Heart right ventricle (tissue), 16 donors: ENCODE measurements at places on chromosomes 3 and 15. TPM values are rescaled to one million over a fixed set of nuclear protein-coding genes. Genes with fewer than 3 reads are reported as not detected.

Gene FAM3D
- total RNA-seq = not detected

Gene TM4SF18
- 21.2 TPM for total RNA-seq

Gene PLSCR2
- not detected for total RNA-seq

- no peaks in the 10 kb centered on the region for H3K27me3 ChIP-seq
- H3K4me1 ChIP-seq = peaks cover 35% of the 10 kb centered on the region
- H3K36me3 ChIP-seq = no peaks in the 10 kb centered on the region
- H3K27ac ChIP-seq = peak overlapping the region; percentile 22
These were observed 5.7 kb downstream of the LYSMD2 start for GRCh38 chr15:51731549-51732267.

- H3K36me3 ChIP-seq = no peaks in the 10 kb centered on the region
- no peaks in the 10 kb centered on the region for H3K27me3 ChIP-seq
- H3K4me3 ChIP-seq = no peak overlapping the region
These were observed 57.7 kb downstream of the SUCNR1 start for GRCh38 chr3:151931171-151931570.

DNA sequence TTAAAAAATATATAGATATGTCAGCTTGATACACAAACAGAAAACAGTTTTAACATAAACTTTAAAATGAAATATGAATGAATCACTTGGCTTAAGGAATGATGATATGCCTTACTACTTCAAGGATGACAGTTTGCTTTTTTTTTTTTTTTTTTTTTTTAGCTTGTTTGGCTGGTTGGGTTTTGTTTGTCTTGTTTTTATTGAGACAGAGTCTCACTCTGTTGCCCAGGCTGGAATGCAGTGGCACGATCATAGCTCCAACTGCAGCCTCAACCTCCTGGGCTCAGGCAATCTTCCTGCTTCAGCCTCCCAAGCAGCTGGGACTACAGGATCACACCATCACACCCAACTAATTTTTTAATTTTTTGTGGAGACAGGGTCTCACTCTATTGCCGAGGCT is 14.5 kb downstream of the LRRC2 start:
- no peaks in the 10 kb centered on the region for H3K27me3 ChIP-seq
- peaks cover 22% of the 10 kb centered on the region for H3K36me3 ChIP-seq
- H3K4me3 ChIP-seq = no peak overlapping the region
- H3K27ac ChIP-seq = no peak overlapping the region
- no peak for DNase-seq

DNA sequence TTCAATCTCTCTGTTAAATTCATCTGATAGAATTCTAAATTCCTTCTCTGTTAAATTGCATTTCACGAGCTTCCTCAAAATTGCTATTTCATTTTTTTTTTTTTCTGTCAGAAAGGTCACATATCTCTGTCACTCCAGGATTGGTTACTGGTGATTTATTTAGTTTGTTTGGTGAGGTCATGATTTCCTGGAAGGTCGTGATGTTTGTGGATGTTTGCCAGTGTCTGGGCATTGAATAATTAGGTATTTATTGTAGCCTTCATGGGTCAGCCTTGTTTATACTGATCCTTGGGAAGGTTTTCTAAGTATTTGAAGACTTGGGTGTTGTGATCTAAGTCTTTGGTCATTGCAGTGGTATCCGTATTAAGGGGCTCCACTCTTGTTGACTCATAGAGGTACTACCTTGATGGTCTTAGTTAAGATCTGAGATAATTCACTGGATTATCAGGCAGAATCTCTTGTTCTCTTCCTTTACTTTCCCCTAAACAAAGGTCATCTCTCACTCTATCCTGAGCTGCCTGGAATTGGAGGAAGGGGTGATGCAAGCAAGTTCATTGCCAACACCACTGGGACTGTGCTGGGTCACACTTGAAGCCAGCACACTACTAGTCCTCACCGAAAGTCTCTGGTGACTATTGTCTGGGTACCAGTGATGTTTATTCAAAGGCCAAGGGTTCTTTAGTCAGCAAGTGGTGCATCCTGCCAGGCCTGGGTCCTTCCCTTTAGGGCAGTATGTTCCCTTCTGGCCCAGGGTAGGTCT is 231.1 kb downstream of the GBE1 start:
- H3K36me3 ChIP-seq = peaks cover 72% of the 10 kb centered on the region
- no peak overlapping the region for H3K4me3 ChIP-seq
- H3K4me1 ChIP-seq = no peaks in the 10 kb centered on the region
- DNase-seq = no peak

Gene RTP3
- total RNA-seq = not detected

Gene AGBL1
- 0.13 TPM for total RNA-seq

GRCh38 chr15:71262599-71262998 is 147.3 kb downstream of the THSD4 start:
- no peak overlapping the region for H3K4me3 ChIP-seq
- no peaks in the 10 kb centered on the region for H3K4me1 ChIP-seq
- no peak overlapping the region for H3K27ac ChIP-seq

DNA sequence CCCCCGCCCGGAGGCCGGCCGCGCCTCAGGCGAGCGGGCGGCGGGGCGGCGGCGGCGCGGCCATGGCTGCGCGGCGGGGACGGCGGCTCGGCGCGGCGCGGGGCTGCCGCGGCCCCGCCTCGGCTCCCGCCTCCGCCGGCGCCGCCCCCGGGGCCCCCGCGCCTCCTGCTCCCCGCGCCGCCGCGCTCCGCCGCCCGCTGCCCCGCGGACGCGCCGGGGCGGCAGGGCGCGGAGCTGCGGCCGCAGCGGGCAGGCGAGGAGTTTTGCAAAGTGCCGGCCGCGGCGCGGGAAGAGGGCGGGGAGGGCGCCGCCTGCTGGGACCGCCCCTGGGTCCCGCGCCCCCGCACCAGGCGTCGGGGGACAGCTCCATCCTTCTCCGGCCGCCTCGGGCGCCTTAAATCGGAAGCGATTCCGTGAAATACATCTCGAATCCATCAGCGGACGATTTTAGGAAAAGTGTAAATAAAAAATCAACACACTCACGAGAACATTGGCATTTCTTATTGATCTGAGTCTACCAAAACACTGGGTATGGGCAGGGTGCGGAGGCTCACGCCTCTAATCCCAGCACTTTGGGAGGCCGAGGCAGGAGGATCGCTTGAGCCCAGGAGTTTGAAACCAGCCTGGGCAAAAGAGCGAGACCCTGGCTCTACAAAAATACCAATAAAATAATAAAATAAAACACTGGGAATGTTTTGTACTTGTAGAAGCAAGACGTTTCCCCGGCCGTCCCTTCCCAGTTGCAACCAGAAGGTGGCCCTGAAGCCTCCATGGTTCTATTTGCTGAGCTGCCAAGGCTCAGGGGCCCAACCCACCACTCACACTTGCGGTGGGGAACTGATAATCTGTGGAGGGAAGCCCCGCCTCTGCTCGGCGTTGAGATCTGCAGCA is 136.9 kb downstream of the NUP210 start:
- peaks cover 9% of the 10 kb centered on the region for H3K27me3 ChIP-seq
- H3K36me3 ChIP-seq = no peaks in the 10 kb centered on the region
- no peak for DNase-seq
- no peak overlapping the region for H3K27ac ChIP-seq
- H3K4me3 ChIP-seq = peak overlapping the region; percentile 25
- peaks cover 28% of the 10 kb centered on the region for H3K4me1 ChIP-seq

DNA sequence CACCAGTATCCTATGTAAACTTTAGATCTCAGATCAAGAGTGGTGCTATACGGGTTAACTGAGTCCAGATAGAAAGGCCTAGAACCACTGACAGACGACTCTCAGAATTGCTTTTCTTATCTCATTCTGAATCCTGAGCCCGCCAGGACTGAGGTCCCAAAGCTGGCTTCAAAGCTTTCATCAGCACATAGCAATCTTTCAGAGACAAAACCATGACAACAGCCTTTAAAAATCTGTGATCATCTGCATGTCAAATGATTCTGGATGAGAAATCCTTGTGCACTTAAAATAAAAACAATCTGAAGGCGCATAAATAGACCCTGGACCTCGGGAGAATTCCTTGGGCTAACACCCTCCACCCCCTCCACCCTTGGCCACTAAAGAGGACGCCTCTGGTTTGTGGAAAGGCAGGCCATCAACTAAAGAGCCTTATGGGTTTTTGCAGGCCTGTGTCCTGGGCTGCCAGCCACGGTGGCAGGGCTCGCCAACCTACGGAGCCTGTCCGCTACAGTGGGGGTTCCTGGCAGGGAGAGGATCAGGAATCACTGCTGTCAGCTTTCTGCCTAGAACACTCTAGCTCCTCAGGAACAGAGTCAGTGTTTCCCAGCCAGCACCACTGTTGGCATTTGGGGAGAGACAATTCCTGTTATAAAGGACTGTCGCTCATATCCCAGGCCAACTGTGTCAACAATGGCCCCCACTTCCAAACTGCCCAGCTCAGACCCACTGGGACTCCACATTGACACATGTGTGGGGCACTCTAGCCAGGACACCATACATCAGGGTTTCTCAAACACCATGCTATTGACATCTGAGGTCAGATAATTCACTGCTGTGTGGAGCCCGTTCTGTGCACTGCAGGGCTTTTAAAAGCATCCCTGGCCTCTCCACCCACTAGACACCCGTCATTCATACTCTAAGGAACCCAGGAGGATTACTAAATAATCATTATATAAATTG is 20.2 kb downstream of the TLE3 start:
- H3K27me3 ChIP-seq = no peaks in the 10 kb centered on the region
- H3K36me3 ChIP-seq = no peaks in the 10 kb centered on the region
- no peak overlapping the region for H3K27ac ChIP-seq
- DNase-seq = no peak
- H3K4me3 ChIP-seq = no peak overlapping the region
